ENCODE measurements at places on chromosomes 12 and 14. TPM values are rescaled to one million over a fixed set of nuclear protein-coding genes. Genes with fewer than 3 reads are reported as not detected.

KLHL33 gene
- 0.17 TPM for total RNA-seq

LALBA gene
- total RNA-seq, result not detected

EGLN3 gene
- 21.0 TPM for total RNA-seq

NOS1 gene
- total RNA-seq, result 4.5 TPM

DNA sequence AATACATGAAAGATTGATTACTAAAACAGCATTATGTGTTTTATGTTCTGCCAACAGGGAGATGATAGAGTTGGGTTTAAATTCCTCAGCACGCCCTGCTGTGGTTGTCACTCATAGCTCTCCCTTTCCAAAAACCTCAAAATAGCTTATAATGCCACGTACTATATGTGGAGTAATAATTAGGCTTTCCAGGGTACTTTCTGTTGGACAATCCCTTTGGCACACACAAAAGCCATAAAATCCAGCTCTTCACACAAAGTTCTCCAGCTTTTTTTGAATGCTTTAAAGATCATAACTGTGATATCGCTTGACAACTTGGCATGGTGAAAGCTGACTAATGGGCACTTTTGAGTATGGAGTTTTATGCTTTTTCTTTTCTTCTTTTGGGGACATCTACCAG, 145.3 kb upstream of the DCN start:
- H3K27ac ChIP-seq, result no peak overlapping the region
- no peak overlapping the region for H3K4me3 ChIP-seq
- no peaks in the 10 kb centered on the region for H3K4me1 ChIP-seq
